ENCODE measurements at places on chromosomes 3 and 15.
A peak's percentile ranks its signal among the peaks of the same experiment; 100 is the strongest.

GRCh38 chr3:177827511-177828207, 630.4 kb upstream of the TBL1XR1 start:
- DNase-seq: no peak

DNA sequence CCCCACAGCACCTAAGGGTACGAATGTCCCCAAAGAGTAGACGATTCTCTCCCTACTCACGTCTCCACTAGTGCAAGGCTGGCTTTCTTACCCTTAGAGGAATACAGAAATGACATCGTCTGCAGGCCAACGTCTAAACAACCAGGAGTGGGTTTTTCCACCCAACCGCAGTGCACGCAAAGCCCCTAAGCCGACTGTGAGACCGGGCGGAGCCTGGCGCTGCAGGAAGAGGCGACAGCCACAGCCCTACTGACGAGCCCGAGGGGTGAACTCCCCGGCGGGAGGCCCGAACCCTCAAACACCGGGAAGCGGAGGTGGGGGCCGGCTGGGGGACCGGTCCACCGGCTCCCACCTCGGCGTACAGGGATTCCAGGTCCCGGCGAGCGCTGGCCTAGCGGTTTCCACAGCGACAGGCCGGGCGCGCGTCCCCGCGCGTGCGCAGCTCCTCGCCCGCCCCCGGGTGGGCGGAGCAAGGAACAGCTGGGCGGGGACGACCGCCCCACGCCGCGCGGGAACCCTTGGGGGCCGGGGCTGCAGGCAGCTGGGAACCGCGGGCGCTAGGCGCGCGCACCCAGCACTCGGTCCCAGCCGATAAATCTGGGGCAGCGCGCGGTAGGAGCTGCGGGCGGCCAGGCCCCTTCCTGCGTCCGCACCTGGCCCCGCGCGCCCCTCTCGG, at the start of the genes CEP19 and PIGX:
TSS of gene CEP19 (minus strand) at position 413 of the 676 bp plus-strand sequence. CDS start 3,593 bp downstream, outside the sequence.
TSS of gene PIGX (plus strand) at position 540 of the 676 bp plus-strand sequence.
- DNase-seq: peak; percentile 82

- peak; percentile 59 for DNase-seq
These were observed 6.0 kb downstream of the GATM start for GRCh38 chr15:45372041-45372995.

DNA sequence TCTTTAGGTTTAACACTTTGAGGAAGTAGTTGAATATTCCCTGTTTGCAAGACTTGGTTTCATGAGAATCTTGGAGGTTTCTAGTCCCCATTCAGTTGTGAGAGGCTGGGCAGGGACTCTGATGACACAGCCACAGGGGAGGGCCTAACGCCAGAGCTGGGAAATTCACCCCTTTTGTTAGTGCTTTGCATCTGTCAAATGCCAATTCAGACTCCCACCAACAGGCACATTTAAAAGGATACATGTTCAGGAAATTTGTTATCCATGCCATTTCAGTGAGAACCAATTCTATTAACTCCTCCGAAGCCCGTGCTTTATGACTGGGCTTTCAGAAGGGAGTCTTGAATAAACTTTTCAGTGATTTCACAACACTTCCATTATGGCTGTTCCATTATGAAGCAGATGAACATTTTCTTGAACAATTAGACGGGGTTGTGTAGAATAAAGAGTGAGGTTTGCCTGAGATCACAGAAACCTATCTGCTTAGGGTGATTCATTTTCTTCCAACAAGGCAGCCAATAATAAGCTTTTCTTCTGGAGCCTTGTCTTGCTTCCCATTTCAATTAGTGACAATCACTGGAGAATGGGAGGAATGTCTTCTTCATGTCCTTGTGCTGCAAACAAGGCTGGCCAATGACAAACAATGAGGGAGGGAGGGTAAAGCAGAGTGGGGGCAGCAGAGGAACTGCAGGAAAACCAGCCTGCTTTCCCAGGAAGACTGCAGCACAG, 90.6 kb downstream of the SOX14 start:
- no peak for DNase-seq

DNA sequence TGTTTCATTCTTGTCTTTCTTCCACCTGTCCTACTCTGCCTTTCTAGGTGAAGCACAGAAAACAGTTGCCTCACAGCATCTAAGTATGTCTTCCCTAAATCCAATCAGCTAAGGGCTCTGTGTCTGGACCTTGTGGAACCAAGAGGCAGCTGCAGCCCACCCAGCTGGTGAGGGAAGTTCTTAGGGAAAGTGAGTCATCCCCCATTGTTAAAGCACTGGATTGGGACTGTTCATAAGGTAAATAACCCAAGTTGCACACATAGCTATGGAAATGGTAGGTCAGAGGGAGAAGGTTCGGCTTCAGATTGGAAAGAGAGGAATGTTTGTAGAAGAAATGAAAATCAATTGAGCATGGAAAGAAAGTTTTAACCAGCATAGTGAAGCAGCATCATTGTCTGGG, 18.0 kb upstream of the ARNT2 start:
- DNase-seq: no peak

DNA sequence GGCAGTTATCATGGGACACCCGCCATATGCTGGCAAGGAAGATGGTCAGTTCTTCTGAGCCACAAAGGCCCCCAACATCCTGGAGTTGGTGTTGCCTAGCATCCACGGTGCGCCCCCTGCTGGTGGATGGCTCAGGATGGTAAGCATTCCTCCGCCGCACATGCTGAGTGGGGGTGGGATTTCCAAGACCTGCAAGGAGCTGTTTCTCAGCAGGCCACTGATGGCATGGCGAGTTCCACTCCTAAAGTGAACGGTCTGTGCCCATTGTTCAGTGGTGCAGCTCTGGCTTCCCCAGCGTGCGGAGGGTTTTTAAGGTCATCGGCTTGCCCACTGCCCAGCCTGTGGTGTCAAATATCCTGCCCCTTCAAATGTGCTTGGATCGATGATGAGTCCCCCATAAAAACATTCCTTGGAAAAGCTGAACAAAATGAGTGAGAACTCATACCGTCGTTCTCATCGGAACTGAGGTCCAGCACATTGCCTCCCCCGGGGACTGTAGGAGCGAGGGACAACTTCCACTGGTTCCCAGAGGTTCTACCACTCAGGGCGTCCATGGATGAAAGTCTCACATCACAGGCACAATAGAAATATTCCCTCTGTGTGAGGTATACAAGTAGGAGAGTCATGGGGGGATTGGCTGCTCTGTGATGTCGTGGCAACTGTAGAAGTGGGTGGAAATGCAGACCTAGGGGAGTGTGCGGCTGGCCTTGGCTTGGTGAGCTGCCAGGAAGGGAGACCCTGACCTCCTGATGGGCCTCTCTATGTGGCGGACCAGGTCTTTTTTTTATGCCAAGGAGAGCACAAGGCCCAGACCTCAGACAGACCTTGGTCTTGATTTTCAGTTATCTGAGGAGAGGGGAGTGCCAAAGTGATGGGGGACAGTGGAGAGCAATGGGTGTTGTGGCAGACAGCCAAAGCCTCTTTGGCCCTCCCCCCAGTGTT, 102.0 kb downstream of the SNRPN start:
- no peak for DNase-seq

DNA sequence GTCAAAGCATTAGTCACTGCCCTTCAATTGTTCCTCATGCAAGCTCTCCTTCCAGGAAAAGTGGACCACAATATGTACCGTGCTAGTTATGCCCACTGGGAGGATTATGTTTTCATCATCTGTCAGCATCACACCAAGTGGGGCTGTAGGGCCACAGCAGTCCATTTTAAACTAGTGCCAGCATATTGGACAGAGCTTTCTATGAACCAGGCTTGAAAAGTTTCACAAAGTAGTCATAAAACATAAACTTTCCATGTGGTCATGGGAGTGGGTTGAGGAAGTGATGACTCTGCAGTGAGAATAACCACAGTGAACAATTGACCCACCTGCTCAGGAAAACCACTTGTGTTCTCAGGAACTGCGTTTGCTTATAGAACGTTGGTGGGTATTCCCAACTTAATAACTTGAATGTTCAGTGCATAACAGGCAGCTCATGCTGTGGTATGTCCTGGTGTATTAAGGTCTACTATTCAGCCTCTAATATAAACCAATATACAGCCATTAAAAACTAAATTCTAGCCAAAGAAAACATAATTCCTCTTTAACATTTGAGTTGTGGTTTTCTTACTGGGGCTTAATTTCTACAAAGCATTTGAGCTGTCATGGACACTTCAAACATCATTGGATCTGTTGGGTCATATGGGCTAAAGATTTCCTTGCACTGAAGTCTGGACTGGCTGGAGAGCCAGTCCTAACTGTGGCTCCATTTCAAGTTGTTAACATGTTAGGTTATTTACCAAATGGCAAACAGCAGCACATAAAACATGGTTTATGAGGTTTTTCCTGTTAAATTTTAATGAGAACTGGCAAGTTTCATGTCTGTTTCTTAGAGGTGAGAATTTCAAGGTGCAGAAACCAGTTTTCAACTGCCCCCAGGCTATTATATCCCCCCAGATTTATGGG, 274.1 kb downstream of the OTOL1 start:
- no peak for DNase-seq

GRCh38 chr15:59553879-59554735, 57.5 kb upstream of the GCNT3 start:
- DNase-seq: no peak

DNA sequence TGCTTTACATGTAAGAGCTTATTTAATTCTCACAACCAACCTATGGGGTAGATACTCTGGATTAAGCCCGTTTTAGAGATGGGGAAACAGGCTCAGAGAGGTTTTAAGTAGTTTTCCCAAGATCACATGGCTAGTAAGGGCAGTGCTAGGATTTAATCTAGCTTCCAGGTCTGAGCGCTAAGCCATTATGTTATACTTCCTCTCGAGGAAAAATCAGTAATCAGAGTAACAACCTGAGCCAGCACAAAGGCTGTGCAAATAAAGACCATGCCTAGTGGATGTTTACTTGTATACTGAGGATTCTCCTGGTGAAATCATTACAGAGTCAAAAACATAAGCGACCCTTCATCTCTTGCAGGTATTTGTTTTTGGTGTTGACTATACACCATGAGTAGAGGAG, 9.0 kb downstream of the FSTL1 start:
- DNase-seq: no peak

DNA sequence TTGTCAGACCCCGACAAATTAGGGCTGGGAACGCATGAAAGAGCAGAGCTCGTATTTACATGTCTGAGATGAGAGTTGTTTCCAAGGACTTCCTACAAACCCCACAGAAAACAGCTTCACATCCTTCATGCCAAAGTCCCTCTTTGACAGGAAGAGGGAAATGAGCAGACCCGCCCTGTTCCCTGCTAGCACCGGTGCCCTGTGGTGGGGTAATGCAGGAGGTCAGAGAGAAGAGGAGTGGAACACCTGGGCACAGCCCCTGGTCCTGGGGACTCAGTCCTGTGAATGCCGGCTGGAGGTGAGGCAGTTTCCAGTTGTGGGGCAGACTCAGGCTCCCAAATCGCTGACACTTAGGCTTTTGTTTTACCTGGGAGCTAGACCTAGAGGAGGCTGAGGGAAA, 4.0 kb downstream of the PLA2G4D start:
- no peak for DNase-seq

- no peak for DNase-seq
These were observed 64.4 kb downstream of the SLMAP start for GRCh38 chr3:57820479-57820878.

DNA sequence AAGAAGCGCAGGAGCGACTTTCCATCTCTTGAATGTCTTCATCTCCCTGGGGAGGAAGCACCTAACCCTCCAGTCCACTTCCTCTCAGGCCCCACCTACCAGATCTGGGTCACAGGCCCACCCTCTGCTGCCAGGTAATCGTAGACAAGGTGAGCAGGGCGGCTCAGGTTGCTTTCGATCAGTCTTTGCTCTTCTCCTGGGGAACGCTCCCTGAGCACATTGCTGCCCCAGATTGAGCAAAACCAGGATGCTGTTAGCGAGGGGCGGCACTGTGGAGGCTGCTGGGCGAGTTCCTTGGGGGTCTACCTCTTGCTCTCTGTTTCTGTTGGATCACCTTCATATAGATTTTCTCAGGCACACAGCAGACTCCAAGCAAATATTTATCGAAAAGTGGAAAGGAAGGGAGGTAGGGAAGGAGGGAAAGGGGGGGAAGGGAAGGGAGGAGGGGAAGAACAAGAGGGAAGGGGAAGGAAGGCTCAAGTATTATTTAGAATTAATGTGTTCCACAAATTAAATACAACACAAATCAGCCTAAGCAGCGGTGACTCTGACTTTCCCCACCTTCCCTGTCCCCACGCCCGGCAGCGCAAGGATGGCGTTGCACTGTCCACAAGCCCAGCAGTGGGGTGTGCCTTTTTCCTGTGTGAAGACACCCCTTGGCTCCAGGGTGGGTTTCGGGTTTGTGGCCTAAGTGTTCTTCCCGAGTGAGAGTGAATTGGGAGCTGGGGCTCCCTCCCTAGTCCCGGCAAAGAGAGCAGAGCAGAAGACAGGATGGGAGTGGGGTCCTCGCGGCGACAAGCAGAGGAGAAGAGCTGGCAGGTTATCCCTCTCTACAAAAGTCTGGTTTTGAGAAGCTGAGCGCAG, 6.1 kb upstream of the PCSK6 start:
- no peak for DNase-seq

DNA sequence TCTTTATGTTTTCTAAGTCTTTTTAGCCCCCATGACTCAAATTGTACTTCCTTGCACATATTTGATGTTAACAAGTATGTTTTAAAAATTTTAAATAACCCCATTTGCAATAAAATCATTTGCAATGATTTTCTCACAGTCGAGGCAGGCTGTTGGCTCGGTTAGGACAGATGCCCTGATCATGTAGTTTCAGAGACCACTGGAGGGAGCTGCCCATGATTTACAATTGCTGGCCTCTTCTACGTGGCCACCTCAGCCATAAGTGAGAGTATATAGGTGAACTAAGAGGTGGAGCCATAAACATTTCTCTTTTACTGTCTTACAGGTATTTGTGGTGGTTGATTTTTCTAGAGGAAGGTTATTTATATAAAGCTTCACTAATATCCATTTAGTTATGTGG, 1.7 kb downstream of the DTWD1 start:
- DNase-seq: no peak

DNA sequence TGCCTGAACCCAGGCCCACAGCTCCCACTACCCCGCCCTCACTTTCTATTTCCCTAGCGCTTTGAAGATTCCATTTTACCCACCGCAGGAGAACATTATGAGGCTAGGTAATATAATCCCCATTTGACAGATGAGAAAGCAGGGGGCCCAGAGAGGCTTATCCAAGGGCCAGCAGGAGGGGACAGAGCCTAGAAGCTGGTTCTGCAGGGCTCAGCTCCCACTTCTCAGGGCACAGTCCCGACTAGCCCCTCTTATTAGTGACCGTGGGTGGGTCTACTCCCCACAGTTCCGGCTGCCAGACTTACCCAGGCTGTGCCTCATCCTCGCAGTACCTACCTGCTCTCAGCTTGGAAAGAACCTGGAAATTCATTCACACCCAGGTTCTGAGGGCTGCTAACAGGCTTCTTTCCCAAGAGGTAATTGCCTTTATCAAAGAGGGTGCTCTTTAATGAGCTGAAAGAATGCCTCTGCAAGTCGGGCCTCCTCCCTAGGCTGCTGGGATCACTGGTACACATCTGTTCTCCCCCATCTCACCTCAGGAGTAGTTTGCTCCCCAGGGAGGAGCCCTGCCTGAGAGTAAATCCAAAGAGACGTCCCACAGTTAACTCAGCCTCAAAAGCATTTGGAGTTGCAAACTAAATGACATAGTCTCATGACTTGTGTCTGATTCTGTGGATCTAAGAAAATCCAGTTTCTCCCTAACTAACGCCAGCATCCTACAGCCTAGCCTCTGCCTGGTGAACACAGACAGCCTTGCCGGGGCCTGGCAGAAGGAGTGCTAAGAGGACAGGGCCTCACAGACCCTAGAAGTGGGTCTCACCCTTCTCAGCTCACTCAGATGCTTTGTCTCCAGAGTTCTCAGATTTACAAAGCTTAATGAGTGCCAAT, 125.0 kb downstream of the CHSY1 start:
- DNase-seq: no peak

Data from nucleus accumbens (tissue), 56 donors.